ENCODE measurements at places on chromosomes 3 and 15. TPM values are rescaled to one million over a fixed set of nuclear protein-coding genes. Genes with fewer than 3 reads are reported as not detected.

Gene GPR15
- total RNA-seq: 0.08 TPM

- no peak overlapping the region for H3K4me3 ChIP-seq
- no peaks in the 10 kb centered on the region for H3K4me1 ChIP-seq
- no peaks in the 10 kb centered on the region for H3K27me3 ChIP-seq
- DNase-seq: no peak
- H3K27ac ChIP-seq: no peak overlapping the region
Observed at GRCh38 chr3:126102011-126102410, 18.1 kb upstream of the SLC41A3 start.

Gene RTP4
- 0.93 TPM for total RNA-seq

- DNase-seq: no peak
- peaks cover 37% of the 10 kb centered on the region for H3K4me1 ChIP-seq
- H3K4me3 ChIP-seq: no peak overlapping the region
- no peak overlapping the region for H3K27ac ChIP-seq
- no peaks in the 10 kb centered on the region for H3K27me3 ChIP-seq
Observed at GRCh38 chr3:125353659-125354058, 21.5 kb downstream of the ZNF148 start.

- H3K4me3 ChIP-seq: no peak overlapping the region
- no peak overlapping the region for H3K27ac ChIP-seq
- no peak for DNase-seq
- no peaks in the 10 kb centered on the region for H3K36me3 ChIP-seq
- H3K27me3 ChIP-seq: no peaks in the 10 kb centered on the region
Observed at GRCh38 chr3:140758791-140759444, 81.1 kb downstream of the TRIM42 start.

Gene STRIT1
- total RNA-seq: not detected

- H3K4me1 ChIP-seq: peaks cover 62% of the 10 kb centered on the region
- peak overlapping the region; percentile 60 for H3K27ac ChIP-seq
Observed at GRCh38 chr3:134309987-134310700, 59.5 kb upstream of the RYK start.

Gene PP2D1
- not detected for total RNA-seq

- no peak overlapping the region for H3K4me3 ChIP-seq
- no peak for DNase-seq
- no peaks in the 10 kb centered on the region for H3K36me3 ChIP-seq
Observed at GRCh38 chr3:67578416-67578815, 76.0 kb downstream of the SUCLG2 start.

DNA sequence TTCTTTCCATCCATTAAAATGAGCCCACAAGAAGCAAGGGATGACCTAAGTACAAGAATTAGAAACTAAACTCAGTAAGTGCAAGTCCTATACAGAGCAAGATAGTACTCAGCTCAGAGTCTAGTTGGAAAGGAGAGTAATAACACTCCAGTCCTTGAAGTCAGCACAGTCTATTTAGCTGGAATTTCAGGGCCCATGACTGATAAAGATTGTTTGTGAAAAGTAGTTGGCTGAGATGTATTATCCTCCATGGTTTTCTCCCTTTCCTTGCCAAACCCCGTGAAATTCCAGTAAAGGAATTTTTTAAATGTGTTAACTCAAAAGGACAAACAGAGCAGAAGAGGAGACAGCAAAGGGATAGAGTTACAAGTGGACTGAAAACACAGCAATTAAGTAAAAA is 127.2 kb upstream of the STT3B start:
- no peak overlapping the region for H3K4me3 ChIP-seq
- H3K27ac ChIP-seq: no peak overlapping the region
- no peaks in the 10 kb centered on the region for H3K27me3 ChIP-seq
- H3K36me3 ChIP-seq: no peaks in the 10 kb centered on the region
- no peak for DNase-seq

GRCh38 chr3:33644582-33644981 is 73.5 kb downstream of the CLASP2 start:
- H3K4me1 ChIP-seq: no peaks in the 10 kb centered on the region
- no peak overlapping the region for H3K4me3 ChIP-seq
- DNase-seq: no peak
- no peaks in the 10 kb centered on the region for H3K27me3 ChIP-seq

GRCh38 chr15:90619468-90619867 is 89.7 kb downstream of the CRTC3 start:
- H3K27me3 ChIP-seq: no peaks in the 10 kb centered on the region
- H3K27ac ChIP-seq: no peak overlapping the region
- no peaks in the 10 kb centered on the region for H3K4me1 ChIP-seq
- no peak overlapping the region for H3K4me3 ChIP-seq

GRCh38 chr15:41984622-41985021 is 12.3 kb upstream of the EHD4 start:
- no peak overlapping the region for H3K4me3 ChIP-seq
- no peak overlapping the region for H3K27ac ChIP-seq
- no peaks in the 10 kb centered on the region for H3K4me1 ChIP-seq
- no peak for DNase-seq
- no peaks in the 10 kb centered on the region for H3K36me3 ChIP-seq

DNA sequence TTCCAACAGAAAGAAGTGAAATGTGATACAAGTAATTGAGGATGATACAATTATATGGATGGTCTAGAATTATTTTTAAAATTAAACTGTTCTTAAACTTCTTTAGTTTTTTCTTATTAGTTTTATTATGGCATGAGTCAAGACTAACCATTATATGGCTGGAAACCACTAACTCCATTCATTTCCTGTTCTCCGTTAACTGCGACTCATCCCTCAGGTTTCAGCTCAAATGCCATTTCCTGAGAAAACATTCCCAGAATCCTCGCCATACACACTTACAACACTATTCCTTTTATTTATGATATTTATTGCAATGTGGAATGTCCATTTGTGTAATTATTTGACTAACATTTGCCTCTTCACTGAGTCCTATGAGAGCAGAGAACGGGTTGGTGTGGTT is 394.1 kb downstream of the SOX2 start:
- no peak for DNase-seq
- no peaks in the 10 kb centered on the region for H3K36me3 ChIP-seq
- H3K27me3 ChIP-seq: no peaks in the 10 kb centered on the region

Gene ACAD11
- 357 TPM for total RNA-seq

Gene MUC20
- total RNA-seq: 1.1 TPM

DNA sequence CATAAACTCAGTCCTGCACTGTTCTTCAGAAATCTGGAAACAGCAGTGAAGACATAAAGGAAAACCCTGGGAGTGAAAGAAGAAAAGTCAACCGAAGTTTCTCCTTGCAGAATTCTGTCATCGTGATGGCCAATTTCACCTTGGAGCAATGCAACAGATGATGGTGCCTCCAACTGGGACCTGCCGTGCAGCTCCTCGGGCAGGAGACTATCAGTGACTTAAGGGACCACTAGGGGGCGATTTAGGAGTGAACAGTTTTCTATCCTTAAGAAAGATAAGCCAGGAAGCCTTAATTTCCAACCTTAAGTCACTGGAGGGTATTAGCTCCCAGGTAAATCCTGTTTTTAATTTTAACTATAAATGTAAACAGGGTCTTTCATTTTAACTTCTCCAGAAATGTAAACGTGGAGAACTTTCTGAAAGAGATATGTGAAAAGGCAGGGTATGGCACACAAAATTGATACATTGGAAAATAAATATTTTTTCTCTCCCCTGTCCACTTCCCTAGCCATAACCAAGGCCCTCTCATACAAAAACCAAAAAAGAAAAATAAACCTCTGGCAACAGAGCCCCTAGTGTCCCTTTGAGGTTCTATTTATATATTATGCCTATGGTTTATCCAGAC is 116.3 kb downstream of the PDZRN3 start:
- no peak overlapping the region for H3K27ac ChIP-seq
- peaks cover 3% of the 10 kb centered on the region for H3K4me1 ChIP-seq
- H3K4me3 ChIP-seq: no peak overlapping the region
- H3K36me3 ChIP-seq: no peaks in the 10 kb centered on the region
- DNase-seq: no peak

- no peaks in the 10 kb centered on the region for H3K27me3 ChIP-seq
- no peaks in the 10 kb centered on the region for H3K36me3 ChIP-seq
- H3K4me3 ChIP-seq: peak overlapping the region; percentile 75
- DNase-seq: peak; percentile 81
- H3K27ac ChIP-seq: peak overlapping the region; percentile 69
Observed at GRCh38 chr15:96356494-96357455, 26.3 kb downstream of the NR2F2 start.

GRCh38 chr15:89707577-89707976 is 17.0 kb downstream of the WDR93 start:
- H3K4me1 ChIP-seq: no peaks in the 10 kb centered on the region
- no peaks in the 10 kb centered on the region for H3K27me3 ChIP-seq
- DNase-seq: no peak

DNA sequence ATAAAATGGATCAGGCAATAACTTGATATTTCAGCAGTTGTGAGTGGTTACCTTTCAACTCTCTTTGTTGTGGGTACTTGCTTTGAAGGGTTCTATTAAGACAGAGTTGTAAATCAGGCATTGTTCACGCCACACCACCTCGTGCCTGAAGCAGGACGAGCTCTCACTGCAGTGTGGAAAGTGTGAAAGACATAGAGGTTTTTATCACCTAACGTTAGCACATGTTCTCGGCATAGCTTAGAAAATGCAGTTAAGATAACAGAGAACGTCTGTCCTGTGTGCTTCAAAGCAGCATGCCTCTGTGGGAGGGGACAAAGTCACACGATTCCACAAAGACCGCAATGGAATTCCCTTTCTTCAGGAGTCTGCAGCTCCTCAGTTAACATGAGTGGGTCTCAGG is 7.8 kb downstream of the ADAMTS17 start:
- no peak for DNase-seq
- no peak overlapping the region for H3K4me3 ChIP-seq
- no peak overlapping the region for H3K27ac ChIP-seq
- no peaks in the 10 kb centered on the region for H3K27me3 ChIP-seq
- no peaks in the 10 kb centered on the region for H3K36me3 ChIP-seq
- peaks cover 3% of the 10 kb centered on the region for H3K4me1 ChIP-seq

DNA sequence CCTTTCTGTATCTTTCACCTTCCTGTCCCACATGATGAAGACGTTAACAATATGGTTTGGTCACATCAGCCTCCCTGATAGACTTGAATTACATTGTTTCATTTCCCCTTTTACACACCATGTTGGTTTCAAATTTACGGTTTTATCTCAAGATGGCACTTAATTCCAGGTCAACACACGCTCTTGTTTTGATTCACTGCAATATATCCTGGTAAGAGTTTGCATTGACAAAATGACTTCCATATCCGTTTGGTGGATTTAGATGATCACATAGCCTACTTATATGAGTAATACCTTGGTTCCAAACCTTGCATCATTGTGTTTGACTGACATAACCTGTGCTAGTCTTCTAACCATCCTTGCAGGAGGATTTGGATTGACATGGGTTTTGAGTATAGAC is 499.4 kb downstream of the ROBO1 start:
- H3K27me3 ChIP-seq: no peaks in the 10 kb centered on the region
- no peaks in the 10 kb centered on the region for H3K36me3 ChIP-seq
- H3K4me3 ChIP-seq: no peak overlapping the region
- no peak for DNase-seq
- H3K4me1 ChIP-seq: no peaks in the 10 kb centered on the region
- no peak overlapping the region for H3K27ac ChIP-seq

DNA sequence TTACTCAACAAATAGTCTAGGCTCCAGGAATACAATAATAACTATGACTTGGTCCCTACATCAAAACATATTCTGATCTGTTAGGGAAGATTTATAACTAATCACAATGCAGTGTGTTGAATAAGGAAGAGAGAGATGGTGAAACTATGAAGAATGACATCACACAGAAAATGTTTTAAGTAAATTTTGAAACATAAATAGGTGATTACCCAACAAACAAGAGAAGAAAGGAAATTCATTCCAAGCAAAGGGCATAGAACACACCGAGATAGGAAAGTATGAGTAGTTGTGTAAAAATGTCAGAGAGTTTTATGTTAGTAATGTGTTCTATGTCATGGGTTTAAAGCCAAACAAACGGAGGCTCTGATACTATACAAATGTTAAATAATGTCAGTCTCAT is 13.4 kb downstream of the SEC62 start:
- no peaks in the 10 kb centered on the region for H3K4me1 ChIP-seq
- no peaks in the 10 kb centered on the region for H3K27me3 ChIP-seq
- H3K36me3 ChIP-seq: peaks cover 34% of the 10 kb centered on the region
- peak overlapping the region; percentile 69 for H3K27ac ChIP-seq
- no peak for DNase-seq

- no peaks in the 10 kb centered on the region for H3K27me3 ChIP-seq
- peaks cover 15% of the 10 kb centered on the region for H3K36me3 ChIP-seq
Observed at GRCh38 chr15:57235186-57235585, 141.1 kb upstream of the CGNL1 start.

GRCh38 chr3:106719077-106719476 is 658.2 kb upstream of the CCDC54 start:
- no peaks in the 10 kb centered on the region for H3K36me3 ChIP-seq
- H3K27me3 ChIP-seq: no peaks in the 10 kb centered on the region
- H3K27ac ChIP-seq: no peak overlapping the region
- H3K4me1 ChIP-seq: no peaks in the 10 kb centered on the region
- no peak overlapping the region for H3K4me3 ChIP-seq
- no peak for DNase-seq

Gene CELF6
- 0.92 TPM for total RNA-seq

DNA sequence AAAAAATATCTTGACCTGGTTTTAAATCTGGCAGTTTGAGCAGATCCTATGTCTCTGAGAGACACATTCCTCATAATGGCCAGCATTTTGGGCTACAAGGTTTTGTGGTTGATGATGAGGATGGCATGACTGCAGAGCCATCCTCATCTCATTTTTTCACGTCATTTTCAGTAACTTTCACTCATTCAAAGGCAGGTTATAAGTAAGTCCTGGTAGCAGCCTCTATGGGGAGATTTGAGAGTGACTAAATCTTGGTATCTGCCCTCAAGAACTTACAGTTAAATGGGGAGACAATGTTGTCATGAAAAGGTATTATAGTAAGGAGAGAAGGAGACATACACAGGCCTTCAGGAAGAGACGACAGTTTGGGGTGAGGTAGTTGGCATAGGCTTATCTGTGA is 14.5 kb downstream of the TIGIT start:
- no peak for DNase-seq
- no peaks in the 10 kb centered on the region for H3K36me3 ChIP-seq
- H3K4me1 ChIP-seq: no peaks in the 10 kb centered on the region
- H3K27ac ChIP-seq: no peak overlapping the region
- H3K4me3 ChIP-seq: no peak overlapping the region

- DNase-seq: no peak
- no peaks in the 10 kb centered on the region for H3K4me1 ChIP-seq
- H3K27ac ChIP-seq: no peak overlapping the region
- no peaks in the 10 kb centered on the region for H3K27me3 ChIP-seq
Observed at GRCh38 chr3:112365035-112365434, 32.1 kb downstream of the CD200 start.

- DNase-seq: no peak
- no peaks in the 10 kb centered on the region for H3K4me1 ChIP-seq
- H3K4me3 ChIP-seq: no peak overlapping the region
Observed at GRCh38 chr15:90489514-90489913, 40.2 kb upstream of the CRTC3 start.

GRCh38 chr3:13708871-13709595 is 160.1 kb downstream of the FBLN2 start:
- H3K4me1 ChIP-seq: no peaks in the 10 kb centered on the region
- DNase-seq: peak; percentile 19
- no peaks in the 10 kb centered on the region for H3K36me3 ChIP-seq
